ENCODE measurements at places on chromosomes 12 and 14.

DNA sequence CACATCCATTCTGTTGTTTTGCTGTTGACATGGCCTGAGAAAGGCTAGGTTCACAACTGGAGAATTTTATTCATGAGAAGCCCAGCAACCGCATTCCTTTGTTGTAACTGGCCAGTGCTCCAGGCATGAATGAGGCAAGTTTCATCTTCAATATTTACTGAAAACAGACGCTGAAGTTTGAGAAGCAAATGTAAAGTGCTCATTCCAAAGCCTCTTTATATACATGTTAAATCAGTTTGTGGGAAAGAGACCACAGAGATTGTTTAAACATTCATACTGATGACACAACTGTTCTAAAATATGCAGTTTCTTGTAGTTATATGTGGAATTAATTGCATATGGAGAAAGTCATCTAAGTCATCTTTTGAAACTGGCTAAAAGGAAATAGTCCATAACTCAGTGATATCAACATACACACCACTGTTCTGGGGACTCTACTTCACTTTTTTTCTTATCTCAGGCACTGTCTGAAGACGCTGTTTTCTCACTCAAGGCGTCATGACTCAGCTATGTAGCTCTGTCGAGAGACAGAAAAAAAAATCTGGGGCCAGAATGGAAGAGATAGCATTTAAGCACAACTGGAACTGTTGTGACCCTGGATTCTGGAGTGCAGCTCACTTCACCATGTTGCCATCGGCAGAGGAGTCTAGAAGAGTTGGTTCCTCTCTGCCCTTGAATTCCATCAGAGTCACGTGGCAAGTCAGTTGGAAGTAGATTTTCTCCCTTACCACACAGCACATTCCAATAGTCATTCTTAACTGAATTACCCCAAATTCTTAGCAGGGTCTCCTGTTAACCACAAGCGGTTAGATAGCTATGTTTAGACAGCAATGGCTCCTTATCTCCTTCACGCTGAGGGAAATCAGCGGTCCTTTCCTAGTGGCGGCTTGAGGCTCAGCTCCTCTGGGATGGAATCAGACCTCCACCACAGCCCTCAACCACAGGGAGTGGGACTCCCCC is 258.4 kb upstream of the HMGA2 start:
- DNase-seq, result no peak

- no peak for DNase-seq
These were observed 138.0 kb downstream of the ASCL4 start for GRCh38 chr12:107912421-107913004.

GRCh38 chr12:120228291-120229070 is 27.6 kb upstream of the RPLP0 start:
- peak; percentile 77 for DNase-seq

DNA sequence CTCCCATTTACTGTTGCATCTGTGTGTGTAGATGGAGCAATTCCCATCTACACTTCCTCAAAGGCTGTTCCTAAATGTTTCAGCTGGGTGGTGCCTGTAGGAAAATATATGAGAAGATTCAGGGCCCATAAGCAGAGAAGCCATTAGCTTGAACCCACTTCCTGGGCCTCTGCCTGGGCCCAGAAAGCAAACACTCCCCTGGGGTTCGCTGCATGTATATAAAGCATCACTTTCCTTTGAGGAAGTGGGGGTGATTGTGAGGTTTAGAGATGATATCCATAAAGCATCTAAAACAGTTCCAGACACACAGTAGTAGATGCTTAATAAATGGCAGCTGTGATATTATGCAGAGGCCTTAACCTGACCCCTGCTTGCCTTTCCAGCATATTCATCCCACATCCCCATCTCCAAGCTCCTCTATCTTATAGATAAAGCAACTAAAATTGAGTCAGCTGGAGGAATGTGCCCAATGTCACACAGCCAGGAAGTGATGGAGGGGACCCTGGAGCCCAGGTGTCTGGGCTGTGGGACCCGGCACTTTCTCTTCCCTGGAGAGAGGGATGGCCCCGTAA is 280.0 kb upstream of the CRY1 start:
- DNase-seq, result no peak

- DNase-seq, result no peak
These were observed 6.9 kb downstream of the TBC1D15 start for GRCh38 chr12:71846322-71846940.

DNA sequence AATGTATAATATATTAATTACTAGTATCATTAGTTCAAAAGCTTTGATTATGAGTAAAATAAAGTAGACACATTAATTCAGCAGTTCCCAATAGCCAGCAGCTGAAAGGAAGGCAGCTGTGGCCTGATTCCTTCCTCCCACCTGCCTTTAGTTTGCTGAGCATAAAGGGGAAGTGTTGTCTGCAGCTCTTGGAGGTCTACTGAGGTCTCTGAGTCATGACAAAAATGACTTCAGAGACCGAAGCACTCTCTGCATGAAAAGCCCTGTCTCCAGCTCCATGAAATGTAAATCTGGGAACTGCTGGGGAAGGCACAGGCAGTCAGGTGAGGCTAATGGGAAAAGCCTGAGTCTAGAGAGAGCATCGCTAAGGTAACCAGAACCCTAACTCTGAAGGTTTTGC is 165.4 kb downstream of the NRXN3 start:
- no peak for DNase-seq

DNA sequence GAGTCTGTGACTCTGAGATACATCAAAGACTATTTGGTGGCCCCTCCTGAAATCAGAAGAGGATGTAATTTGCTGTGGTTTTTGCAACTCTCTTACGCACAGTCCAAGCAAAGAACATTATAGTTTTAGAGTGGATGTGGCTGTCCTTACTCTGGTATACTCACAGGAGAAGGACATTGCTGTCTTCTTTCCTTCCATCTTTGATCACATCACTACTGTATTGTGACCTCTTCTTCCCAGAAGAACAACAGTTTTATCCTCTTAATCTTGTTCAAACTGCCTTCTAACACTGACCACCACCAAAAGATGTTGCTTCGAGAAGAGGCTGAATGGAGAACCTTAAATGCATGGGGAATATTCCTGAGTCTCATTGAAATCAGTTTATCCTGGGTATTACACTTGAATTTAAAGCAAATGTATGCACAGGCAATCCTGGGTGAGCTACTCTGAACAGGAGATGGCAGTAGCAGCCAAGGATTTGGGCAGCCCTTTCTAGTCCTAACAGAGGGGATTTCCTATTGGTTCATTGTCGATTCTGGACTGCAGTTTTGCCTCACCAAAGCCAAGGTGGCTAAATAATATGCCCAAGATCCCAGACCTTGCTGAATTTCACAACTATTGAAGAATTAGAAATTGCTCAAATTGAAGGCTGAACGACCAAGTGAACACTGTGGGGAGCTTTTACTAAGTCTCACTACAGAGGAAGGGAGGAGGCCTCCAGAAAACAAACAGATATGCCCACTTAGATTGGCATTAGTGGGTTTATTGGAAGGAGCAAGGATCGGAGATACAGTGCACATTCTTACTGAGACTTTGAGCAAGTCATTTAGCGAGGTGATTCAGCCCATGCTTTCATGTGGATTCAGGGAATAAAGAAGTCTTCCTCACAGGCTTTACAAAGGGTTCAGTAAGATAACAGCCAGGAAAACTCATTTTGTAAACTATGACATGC is 282.8 kb downstream of the PAWR start:
- no peak for DNase-seq

- DNase-seq, result no peak
These were observed 42.6 kb downstream of the GALNT8 start for GRCh38 chr12:4762773-4763172.

DNA sequence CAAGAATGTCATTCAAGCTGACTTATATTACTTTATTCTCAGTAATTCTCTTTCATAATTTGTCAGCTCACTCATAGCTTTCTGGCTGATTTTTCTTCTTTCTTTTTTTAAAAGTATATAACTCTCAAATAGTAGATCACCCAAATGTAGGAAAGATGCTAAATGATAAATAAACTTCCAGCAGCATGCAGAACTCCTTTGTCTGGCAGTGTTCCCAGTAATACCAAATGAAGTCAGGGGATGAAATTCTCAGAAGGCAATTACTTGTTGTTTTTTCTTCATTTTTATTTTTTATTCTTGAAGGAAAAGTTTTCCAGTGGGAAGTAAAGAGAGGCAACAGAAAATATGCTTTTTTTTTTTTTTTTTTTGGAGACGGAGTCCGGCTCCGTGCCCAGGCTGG is 133.3 kb upstream of the SLCO1C1 start:
- DNase-seq, result no peak

DNA sequence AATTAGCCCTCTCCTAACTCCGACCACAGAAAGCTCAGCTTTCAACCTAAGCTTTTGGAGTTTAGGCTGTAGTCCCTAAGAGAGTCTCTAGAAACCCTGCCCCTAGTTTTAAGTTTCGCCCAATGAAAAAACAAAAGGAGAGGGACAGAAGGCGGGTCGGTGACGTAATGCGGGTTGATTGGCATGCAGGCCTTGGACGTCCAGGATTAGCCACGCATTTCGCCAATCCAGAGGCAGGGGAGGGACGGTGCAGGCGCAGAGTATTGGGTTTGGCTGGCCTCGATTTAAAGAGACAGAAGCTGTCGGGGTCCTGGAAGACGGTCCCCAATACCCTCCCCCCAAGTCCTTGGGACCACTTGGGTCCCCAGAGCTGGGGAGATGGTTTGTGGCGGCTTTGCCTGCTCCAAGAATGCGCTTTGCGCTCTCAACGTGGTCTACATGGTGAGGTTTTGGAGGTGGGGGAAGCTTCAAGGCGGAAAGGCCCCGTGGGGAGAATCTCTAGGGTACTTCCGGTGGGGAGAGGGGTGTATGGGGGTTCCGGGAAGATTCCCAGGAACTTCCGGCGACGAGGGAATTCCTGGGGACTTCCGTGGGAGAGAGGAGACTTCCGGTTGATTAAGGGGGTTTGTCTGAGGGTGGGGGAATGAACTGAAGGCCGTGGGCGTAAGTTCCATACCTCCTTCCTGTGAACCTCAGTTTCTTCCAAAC is at the start of gene TSPAN31:
Gene TSPAN31 (plus strand): TSS at position 263 of the 708 bp plus-strand sequence. CDS start 116 bp downstream, at position 379.
- peak; percentile 86 for DNase-seq

- DNase-seq, result no peak
These were observed 20.3 kb downstream of the FIGNL2 start for GRCh38 chr12:51827925-51828818.

DNA sequence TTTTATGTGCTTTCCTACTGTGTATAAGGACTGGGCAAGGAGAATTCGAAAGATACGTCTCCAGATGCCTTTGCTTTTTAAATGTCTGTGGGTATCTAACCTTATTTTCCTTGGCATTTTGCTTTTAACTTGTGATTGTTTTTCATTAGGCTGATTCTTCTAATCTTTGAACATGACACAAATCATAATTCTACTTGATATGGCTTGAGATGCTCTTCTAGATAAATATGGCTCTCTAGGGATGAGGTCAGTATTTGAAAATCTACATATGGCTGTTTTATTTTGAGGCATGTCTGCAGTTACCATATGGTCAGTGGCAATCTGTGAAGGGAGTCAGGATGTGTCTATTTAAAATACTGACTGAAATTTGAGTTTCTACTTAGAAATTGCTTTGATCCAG is 139.2 kb downstream of the SLC2A13 start:
- DNase-seq, result no peak

DNA sequence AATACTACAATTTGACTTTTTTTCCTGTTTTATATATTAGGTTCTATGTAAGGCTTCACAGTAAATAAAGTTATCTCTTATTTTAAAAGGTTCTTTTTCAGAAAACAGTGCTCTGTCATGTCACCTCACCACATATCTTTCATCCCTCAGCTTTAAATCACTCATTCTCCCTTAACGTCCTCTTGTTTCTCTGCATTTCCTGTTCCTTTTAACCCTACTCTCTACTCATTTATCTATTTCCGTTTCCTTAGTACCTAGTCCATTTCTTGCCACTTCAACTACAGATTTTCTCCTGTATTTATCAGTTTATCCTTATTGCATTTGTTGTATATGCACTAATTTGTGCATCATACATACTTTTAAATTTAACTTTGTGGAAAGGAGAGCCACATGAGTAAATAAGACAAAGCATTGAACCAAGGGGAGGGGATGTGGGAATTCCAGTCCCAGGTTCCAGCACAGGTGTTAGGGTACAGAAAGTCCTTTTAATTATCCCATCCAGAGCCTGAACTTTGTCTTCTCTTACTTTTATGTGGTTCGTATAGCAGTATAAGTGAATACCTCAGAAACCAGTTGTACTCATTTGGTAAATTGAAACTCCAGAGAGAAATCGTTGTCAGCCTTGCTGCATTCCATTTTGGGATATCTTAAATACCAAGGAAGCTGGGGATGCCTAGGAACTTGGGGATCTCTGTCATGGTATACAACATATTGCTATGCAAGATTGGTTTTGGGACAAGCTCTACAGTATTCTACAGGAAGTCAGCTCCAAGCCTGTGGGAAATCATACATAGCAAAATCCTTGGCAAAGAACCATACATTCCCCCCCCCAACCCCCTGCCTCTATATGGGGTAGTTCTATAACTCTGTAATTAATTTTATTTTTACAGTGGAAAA is 120.5 kb downstream of the DIP2B start:
- DNase-seq, result no peak

DNA sequence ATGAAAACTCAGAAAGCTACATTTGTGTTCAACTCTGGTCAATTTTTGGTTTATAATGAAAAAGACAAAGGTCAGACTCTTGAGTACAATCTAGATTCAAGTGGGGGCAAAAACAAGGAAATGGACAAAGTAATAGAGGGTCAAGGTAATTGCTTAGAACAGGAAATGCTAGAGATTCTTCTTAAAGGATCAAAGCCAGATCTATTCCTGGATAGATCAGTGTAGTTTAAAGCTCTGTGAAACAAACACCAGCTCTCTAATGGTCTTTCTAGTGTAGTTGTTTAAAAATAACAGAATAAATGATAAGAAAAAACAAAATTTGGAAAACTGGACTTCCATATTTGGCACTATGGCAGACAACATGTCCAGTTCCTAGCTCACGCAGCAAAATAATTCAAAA is 70.7 kb upstream of the SLC8A3 start:
- no peak for DNase-seq

GRCh38 chr12:71947645-71948105 is 9.0 kb downstream of the TPH2 start:
- no peak for DNase-seq

- DNase-seq, result no peak
These were observed 19.4 kb upstream of the CNTN1 start for GRCh38 chr12:40672741-40673271.

DNA sequence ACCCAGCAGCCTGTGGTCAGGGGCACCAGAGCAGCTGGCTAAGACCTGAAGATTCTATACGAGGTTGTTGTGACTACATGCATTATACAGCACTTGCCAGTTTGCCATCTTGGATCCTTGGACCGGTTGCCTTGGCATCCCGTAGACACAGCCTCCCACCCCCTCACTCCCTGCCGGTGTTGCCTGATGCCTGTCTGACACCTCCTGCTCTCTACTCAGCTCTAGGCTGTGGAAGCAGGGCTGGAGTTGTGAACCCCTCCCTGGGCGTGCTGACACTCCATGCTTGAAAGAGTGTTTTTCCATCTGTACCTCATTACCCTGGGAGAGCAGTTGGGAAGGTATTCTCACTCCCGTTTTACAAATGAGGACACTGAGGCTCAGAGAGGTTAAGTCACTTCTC is 2.5 kb downstream of the CHGA start:
- no peak for DNase-seq

DNA sequence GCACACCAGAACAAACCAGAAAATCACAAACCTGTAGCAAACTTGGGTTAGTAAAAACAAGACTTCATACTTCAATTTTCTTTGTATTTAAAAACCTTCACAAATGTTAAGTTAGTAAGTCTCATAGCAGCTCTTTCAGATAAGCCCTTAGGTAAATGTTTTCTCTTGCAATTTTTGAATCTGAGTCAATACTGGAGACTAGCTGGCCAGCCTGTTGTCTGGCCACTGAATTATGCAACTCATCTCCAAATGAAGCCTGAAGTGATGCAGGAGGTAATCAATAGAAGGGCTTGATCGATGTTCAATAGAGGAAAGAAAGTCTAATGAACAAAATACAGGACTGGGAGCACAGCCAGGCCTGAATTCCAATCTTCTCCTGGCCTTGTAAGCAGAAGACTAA is 465.2 kb downstream of the LRIG3 start:
- no peak for DNase-seq

All from activated CD8-positive, alpha-beta memory T cell treated with anti-CD3 and anti-CD28 coated beads for 1 hour (primary cell).